Cerebellar cortex (tissue), 1 donor: ENCODE measurements at places on chromosomes 12 and 14.

DNA sequence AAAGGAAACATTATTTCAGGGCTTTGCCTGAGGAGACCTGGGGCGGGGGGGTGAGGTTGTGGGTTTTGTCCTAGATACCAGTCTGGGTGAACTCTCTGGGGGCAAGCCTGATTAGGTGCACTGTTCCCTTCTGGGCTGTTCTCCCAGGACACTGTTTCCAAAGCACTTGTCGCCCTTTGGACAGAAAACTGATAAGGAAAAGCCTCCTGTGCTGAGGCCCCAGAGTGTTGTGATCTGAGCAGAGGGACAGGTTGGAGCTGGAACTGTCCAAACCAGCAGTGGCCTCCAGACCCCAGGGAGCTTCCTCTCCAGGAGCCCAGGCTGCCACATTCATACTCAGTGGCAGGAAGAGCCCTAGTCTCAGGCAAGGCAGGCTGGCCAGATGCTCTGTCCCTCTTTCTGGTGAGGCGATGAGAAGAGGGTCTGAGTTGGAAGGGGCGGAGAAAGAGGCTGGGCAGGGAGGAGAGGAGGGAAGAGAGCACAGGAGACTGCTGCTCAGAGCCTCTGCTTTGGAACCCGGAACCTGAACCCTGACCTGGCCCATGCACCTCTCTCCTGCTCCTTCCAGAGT is 1.9 kb downstream of the GALNT16 start:
- peak; percentile 21 for DNase-seq

DNA sequence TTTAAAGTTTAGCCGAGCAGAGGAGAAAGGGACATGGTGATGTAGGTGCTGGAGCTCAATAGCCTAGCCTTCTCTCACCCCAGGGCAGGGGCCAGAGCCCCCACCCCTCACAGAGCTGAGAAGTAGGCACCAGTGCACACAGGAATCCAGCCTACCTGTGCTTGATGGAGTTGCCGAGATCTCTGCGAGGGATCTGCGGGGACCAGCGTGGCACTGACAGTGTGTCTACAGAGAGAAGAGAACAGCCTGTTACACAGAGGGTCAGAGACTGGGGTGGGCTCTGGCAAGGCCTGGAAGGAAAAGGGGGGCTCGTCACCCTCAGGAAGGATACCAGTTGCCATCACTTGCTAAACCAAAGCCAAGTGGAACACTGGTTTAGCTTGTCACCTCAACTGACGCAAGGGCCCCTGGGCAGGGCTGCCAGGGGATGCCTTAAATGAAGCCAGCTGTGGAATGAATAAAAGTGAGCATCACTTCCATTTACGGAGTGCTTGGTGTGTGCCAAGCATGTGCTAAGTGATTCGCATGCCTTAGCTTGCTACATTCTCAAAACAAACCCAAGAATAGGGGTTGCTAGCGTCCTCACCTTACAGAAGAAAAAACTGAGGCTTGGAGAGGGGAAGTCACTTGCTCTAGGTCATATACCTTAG is 220.8 kb upstream of the NOS1 start:
- no peak for DNase-seq

DNA sequence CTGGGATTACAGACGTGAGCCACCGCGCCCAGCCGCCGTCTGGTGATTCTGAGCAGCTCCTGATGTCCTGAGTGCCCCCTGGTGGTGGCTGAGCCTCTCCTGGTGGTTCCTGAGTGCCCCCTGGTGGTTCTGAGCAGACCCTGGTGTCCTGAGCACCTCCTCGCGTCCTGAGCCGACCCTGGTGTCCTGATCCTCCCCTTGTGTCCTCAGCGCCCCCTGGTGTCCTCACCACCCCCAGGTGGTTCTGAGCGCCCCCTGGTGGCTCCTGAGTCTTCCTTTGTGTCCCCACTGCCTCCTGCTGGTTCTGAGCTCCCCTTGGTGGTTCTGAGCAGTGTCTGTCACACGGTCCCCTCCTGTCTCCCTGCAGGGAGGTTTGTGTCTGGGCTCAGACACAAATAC is 1304.9 kb downstream of the TMEM121 start:
- no peak for DNase-seq

DNA sequence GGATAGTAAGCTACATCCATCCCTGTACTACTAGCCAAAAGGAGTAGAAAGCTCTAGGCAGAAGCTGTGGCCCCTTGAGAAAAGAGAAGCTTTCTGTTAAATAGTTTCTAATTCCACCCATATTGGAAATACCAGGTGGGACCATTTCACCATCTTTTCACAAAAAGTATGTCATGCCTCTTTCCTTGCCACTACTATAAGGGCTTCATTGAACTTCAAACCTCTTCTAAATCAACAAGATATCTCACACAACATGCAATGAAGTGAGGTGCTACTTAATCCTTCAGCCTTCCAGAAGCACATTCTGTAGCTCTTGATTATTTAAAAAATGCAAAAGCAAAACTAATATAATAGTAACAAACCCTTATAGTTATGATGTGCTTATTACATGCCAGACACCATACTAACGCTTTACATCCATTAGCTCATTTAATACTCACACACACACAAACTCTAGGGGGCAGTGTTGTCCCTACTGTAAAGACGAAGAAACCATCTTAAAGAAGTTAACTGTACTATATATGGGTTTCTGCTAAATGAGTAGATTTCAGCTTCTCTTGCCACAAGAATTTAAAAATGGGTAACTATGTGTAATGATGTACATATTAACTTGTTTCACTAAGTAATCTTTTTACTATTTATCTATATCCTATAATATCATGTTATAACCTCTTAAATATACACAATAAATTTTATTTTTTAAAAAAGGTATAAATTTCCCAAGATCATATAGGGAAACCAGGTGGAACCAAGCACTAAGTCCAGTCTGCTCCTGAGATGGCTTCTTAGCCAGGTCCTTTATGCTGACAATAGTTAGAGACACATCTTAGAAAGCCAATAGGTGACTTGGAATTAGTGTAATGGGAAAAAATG is 124.4 kb downstream of the RPS29 start:
- DNase-seq = peak; percentile 63

- DNase-seq = no peak
Measured at GRCh38 chr12:13082861-13083260, 20.6 kb downstream of the GSG1 start.

DNA sequence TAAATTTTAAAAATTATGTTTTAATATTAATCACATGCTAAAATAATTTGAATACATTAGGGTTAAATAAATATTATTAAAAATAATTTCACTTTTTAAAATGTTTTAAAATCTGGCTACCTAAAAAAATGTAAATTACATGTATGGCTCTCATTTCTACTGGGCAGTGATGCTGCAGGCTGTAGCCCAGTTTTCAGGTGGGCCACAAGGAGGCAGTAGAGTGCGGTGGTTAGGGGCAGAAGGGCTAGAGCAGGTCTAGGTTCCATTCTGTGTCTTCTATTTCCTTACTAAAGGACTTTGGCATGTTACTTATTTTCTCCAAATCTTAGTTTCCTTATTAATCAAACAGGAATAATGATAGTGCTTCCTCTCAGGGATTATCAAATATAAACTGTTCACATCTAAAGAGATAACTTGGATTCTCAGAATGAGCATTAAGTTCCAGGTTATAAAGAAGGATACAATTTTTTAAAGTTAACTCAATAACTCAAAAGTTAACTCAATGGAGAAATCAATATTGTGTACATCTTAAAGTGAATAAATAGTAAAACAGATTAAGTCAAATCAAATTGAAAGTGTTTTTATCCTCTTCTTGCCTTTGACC is 54.9 kb upstream of the OVCH1 start:
- DNase-seq = peak; percentile 33

GRCh38 chr12:11884706-11885105 is 186.0 kb upstream of the BCL2L14 start:
- DNase-seq = no peak

- no peak for DNase-seq
Measured at GRCh38 chr12:49825971-49826421, 2.2 kb downstream of the NCKAP5L start.

- DNase-seq = no peak
Measured at GRCh38 chr12:121441555-121441954, 41.6 kb downstream of the RNF34 start.

GRCh38 chr14:90696720-90697119 is 119.5 kb downstream of the TTC7B start:
- DNase-seq = peak; percentile 49

GRCh38 chr14:105412771-105413543 is 6.7 kb upstream of the MTA1 start:
- no peak for DNase-seq

DNA sequence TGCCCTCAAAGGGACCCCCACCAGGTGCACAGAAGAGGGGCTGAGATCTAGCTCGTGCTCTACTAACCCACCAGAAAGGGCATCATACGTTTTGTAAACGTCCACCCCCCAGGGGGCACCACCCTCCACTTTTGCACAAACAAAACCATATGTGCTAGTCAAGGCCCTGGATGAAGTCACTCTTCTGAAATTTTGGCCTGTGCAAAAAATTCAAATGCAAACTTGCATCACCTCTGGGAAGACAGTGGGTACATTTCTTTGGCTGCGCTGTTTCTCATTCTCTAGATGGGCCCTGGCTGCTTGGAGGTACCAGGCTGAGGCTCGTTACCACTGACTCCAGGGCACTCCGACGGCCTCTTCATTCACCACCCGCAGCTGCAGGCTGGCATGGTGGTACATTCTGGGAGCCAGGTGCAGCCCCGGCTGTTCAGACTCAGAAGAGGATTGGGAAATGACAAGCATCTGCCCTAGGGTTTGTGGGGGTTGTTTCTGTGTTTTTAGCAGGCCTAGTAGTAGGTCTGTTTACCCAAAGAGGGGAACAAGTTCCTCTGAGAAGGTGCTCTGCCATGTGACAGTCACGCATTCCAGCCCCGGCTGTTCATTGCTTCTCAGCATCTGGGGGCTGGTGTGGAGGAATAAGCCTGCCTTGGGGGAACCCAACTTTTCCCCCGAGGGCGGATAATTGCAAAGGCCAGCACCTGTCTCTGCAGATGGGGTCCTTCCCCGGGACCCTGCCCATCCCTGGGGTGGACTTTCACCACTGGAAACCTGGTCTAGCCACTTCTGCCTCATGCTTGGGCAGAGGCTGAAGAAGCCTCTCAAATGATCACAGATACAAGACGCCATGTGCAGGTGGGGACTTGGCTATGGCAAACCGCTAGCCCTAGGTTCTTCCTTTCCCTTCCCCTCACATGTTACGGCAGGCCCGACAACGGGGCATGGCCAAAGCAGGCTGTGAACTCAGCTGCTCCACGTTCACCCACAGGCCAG is 147.6 kb downstream of the DPF3 start:
- DNase-seq = no peak

GRCh38 chr12:113405694-113406093 is 2.0 kb upstream of the SDS start:
- DNase-seq = no peak

DNA sequence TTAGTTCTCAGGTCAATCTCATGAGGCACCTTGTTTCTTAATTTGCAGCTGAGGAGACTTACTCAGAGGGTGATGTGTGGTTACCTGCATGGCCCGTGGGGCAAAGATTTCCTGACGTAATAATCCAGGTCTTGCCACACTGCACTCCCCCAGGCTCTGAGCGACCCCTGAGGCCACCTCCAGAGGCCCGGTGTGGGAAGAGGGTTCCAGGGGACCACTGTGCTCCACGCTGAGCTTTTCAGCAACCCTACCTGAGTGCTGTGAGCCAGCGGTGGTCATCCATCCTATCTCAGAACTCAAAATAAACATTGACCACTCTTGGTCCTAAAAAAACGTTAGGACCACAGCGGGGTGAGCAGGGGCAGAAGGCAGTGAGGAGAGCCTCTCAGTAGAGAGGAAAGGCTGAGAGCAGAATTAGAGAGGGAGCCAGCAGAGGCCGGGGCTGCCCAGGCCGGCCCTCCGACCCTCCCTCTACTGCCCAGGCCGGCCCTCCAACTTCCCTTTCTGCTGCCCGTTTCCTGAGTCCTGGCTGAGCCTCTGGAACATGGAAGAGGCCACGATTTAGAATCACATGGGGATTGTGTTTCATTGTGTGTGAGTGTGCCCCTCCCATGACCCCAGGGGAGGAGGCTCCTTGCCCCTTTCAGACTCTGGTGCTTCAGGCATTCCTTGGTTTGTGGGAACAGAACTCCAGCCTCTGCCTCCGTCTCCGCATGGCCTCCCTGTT is 188.2 kb upstream of the DIO3 start:
- no peak for DNase-seq

DNA sequence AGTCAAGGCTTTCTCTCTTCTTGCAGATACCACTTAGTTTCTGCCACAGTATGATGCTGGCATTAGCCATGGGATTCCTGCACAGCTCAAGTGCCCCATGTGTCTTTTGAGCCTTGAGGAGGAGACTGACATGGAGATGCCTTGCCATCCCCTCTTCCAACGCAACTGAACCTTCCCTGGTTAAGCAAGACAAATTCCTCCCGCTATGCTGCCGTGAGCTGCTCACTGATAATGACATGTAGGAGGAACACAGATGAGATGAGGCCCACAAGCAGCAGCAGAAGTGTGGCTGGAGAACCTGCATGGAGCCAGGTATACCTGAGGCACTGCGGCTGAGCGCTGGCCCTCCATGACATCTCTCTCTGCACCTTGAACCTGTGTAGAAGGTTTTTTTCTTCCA is 15.4 kb upstream of the PPP1R1A start:
- DNase-seq = no peak

DNA sequence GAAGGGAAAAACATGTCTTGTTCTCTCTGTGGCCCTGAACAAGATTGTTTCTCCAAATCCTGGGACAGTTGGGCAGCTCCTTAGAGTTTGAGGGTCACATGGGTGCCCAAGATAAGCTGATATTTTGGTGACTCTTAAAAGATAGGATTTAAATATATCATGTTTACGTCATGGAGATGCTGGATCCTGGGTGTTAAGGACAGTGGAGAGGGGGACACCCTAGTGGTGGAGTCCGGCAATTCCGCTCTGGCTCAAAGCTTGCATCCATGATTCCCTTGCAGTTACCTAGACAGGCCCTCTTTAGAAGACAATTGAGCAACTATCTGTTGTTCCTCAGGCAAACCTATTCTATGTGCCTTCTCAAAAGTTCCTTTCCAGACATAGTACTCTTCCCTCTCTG is 101.8 kb downstream of the CMKLR1 start:
- peak; percentile 47 for DNase-seq

DNA sequence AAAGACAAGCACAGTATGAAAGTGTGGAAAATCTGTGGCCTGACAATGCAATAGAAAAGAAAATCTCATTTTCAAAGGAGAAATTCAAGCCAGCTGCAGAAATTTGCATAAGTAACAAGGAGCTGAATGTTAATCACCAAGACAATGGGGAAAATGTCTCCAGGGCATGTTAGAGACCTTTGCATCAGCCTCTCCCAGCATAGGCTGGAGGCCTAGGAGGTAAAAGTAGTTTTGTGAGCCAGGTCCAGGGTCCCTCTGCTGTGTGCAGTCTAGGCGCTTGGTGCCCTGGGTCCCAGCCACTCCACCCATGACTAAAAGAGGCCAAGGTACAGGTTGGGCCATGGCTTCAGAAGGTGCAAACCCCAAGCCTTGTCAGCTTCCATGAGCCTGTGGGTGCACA is 58.3 kb downstream of the TESPA1 start:
- DNase-seq = no peak
